ENCODE measurements at places on chromosomes 1 and 21. TPM values are rescaled to one million over a fixed set of nuclear protein-coding genes. Genes with fewer than 3 reads are reported as not detected.
A peak's percentile ranks its signal among the peaks of the same experiment; 100 is the strongest.

The ERG gene
- 177 TPM for total RNA-seq

The GPN2 gene
- total RNA-seq = 8.8 TPM

- no peak for DNase-seq
- no peak overlapping the region for H3K4me3 ChIP-seq
- no peak overlapping the region for H3K27ac ChIP-seq
- peaks cover 5% of the 10 kb centered on the region for H3K4me1 ChIP-seq
- peaks cover 41% of the 10 kb centered on the region for H3K36me3 ChIP-seq
- H3K27me3 ChIP-seq = no peaks in the 10 kb centered on the region
These were observed 11.4 kb downstream of the SDE2 start for GRCh38 chr1:225987491-225988316.

- H3K36me3 ChIP-seq = peaks cover 1% of the 10 kb centered on the region
- DNase-seq = no peak
- H3K4me3 ChIP-seq = no peak overlapping the region
- H3K4me1 ChIP-seq = no peaks in the 10 kb centered on the region
- H3K27ac ChIP-seq = no peak overlapping the region
- no peaks in the 10 kb centered on the region for H3K27me3 ChIP-seq
These were observed 47.0 kb downstream of the NAV1 start for GRCh38 chr1:201585901-201586300.

GRCh38 chr1:156627313-156627880 is 8.2 kb downstream of the HAPLN2 start:
- H3K27me3 ChIP-seq = peaks cover 4% of the 10 kb centered on the region
- peaks cover 22% of the 10 kb centered on the region for H3K4me1 ChIP-seq
- no peaks in the 10 kb centered on the region for H3K36me3 ChIP-seq
- DNase-seq = no peak
- no peak overlapping the region for H3K4me3 ChIP-seq

GRCh38 chr1:54604572-54605370 is 18.6 kb downstream of the FAM151A start:
- H3K4me1 ChIP-seq = peaks cover 11% of the 10 kb centered on the region
- H3K4me3 ChIP-seq = no peak overlapping the region
- H3K36me3 ChIP-seq = peaks cover 13% of the 10 kb centered on the region
- no peak for DNase-seq
- no peaks in the 10 kb centered on the region for H3K27me3 ChIP-seq

DNA sequence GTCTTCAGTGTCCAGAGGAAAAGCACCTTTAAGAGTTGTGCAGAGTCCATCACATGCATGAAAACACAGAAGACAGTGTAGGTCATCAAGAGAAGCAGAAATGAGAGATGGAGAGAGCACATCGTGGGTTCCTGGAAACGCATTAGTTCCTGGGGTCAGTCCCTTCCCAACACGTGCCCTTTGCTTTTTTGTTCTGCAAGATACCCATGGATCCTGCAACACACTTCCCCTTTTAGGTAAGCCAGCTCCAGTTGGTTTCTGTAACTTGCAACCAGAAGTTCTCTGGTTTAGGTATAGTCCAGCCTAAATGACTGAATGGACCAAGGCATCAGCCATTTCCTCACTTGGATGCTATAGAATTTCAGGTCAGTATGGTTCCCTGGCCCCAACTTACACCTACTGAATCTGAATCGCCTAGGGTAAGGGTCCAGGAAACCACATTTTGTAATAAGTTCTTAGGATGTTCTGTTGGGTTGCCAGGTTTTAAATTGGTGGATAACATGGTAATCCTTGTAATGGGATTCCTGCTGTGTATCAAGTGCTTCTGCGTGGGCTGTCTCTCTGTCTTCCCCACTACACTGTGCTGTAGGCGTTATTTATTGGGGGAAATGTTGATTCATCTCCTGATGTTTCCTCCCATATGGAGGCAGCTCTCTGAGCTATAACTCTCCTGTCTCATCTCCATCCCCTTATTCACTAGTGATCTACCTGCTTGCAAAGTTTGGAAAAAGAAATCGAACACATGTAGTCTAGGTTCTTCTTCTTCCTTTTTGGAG is 230.6 kb downstream of the TNR start:
- H3K27me3 ChIP-seq = no peaks in the 10 kb centered on the region
- H3K4me3 ChIP-seq = no peak overlapping the region
- H3K36me3 ChIP-seq = no peaks in the 10 kb centered on the region
- peaks cover 9% of the 10 kb centered on the region for H3K4me1 ChIP-seq
- DNase-seq = no peak

GRCh38 chr1:9871707-9872425 is 38.2 kb downstream of the CTNNBIP1 start:
- no peak overlapping the region for H3K4me3 ChIP-seq
- no peaks in the 10 kb centered on the region for H3K27me3 ChIP-seq
- peaks cover 16% of the 10 kb centered on the region for H3K4me1 ChIP-seq

DNA sequence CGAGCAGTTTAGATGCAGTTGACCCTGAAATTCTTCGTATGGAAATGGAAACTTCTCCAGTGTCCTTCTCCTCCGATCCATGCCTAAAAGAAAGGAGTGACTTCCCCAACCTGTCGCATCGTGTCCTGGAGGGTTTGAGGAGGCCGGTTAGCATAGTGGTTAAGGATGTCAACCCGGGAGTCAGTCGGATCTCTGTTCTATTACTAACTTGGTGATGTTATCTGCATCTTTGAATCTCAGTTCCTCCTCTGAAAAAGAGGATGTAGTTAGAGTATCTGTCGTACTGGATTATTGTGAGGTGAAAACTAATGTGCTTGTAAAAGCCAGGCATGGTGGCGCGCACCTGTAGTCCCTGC is 684 bp downstream of the ZBTB8B start:
- peak overlapping the region; percentile 70 for H3K4me3 ChIP-seq
- no peak overlapping the region for H3K27ac ChIP-seq
- DNase-seq = no peak

DNA sequence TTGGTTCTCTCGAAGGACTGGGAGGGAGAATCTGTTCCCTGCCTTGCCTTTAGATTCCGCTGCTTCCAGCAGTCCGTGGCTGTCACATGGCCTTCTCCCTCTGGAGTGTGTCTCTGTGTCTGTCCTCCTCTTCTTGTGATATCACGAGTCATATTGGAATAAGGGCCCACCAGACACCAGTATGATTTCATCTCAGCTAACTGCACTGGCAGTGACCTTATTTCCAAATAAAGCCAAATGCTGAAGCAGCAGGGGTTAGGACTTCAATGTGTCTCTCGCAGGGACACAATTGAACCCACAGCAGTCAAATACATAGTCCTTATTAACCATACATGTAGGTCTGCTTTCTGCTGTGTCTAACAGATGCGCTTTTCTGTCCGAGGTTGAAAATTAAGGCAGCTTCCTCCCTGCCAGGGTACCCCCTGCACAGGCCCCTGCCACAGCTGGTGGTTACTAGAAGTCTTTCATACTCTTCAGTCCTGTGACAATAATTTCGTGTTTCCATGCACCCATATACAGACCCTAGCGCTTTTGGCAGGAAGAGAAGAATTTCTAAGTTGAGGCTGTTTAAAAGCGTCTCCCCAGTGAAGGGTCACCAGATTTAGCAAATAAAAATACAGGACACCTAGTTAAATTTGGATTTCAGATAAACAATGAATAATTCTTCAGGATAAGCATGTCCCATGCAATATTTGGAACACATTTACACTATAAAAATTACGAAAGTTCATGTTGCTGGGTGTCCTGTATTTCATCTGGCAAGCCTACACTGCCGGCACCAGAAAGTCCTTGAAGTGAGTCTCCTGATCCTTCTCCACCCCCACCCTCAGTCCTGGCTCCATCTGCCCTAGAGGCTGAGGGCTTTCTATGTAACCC is 182.1 kb downstream of the ETS2 start:
- H3K4me3 ChIP-seq = no peak overlapping the region
- no peaks in the 10 kb centered on the region for H3K36me3 ChIP-seq
- peaks cover 89% of the 10 kb centered on the region for H3K4me1 ChIP-seq

- DNase-seq = no peak
- H3K27me3 ChIP-seq = no peaks in the 10 kb centered on the region
- peak overlapping the region; percentile 95 for H3K27ac ChIP-seq
These were observed 77.0 kb downstream of the MORN1 start for GRCh38 chr1:2314273-2314802.

- H3K4me1 ChIP-seq = peaks cover 7% of the 10 kb centered on the region
- H3K27me3 ChIP-seq = no peaks in the 10 kb centered on the region
- no peak for DNase-seq
These were observed 230.4 kb upstream of the TMEM51 start for GRCh38 chr1:14922942-14923726.

- no peaks in the 10 kb centered on the region for H3K27me3 ChIP-seq
- H3K36me3 ChIP-seq = no peaks in the 10 kb centered on the region
- peaks cover 11% of the 10 kb centered on the region for H3K4me1 ChIP-seq
- DNase-seq = no peak
- no peak overlapping the region for H3K4me3 ChIP-seq
These were observed 447.5 kb downstream of the NEGR1 start for GRCh38 chr1:71834601-71835441.

DNA sequence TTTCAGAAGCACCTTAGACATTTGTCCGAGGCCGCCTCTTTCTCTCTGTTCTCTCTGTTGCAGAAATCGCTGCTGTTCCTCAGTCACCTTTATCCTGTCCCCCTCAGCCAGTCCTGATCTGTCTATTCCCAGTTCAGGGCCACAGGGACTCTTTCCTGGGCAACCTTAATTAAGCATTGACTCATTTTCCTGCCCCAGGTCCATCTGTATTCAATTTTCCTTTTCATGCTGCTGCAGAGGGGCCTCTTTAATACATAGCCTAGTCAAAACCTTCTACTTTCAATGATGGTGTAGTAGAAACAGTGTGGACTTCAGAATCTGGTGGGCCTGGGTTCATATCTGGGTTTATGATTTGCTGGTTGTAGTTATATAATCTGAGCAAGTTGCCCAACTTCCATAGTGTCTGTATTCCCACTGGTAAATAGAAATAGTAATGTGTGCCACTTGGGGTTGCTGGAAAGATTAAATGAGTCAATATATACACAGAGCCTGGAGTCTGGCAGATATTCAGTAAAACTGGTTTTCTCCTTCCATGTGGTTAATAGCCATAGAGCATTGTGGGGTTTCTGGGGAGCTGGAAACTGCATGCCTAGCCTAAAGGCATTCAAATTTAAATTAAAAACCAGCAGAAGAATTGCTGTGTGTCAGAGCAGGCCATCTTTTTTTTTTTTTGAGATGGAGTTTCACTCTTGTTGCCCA is 4.5 kb downstream of the TRAF5 start:
- no peaks in the 10 kb centered on the region for H3K36me3 ChIP-seq
- no peak overlapping the region for H3K27ac ChIP-seq
- no peak for DNase-seq
- H3K4me1 ChIP-seq = peaks cover 55% of the 10 kb centered on the region
- H3K27me3 ChIP-seq = no peaks in the 10 kb centered on the region

DNA sequence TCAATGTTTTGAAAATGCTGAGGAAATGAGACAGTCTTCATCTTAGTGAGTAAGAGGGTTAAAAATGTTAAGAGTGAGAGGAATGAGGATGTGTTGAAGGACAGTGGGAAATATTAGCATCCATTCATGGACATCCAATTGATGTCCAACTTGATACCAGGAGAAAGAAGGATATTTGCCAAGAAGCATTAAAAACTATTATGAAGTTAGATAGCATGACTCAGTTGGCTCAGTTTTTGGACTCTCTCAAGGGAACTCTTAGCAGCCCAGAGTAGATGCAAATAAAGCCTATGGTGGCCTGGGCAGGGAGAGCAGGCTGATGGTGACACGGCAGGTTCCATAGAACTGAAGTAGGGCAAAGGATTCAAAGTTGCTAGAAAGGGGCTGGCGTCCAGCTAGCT is 171.0 kb downstream of the ZZZ3 start:
- H3K27ac ChIP-seq = no peak overlapping the region
- no peak for DNase-seq
- no peak overlapping the region for H3K4me3 ChIP-seq

DNA sequence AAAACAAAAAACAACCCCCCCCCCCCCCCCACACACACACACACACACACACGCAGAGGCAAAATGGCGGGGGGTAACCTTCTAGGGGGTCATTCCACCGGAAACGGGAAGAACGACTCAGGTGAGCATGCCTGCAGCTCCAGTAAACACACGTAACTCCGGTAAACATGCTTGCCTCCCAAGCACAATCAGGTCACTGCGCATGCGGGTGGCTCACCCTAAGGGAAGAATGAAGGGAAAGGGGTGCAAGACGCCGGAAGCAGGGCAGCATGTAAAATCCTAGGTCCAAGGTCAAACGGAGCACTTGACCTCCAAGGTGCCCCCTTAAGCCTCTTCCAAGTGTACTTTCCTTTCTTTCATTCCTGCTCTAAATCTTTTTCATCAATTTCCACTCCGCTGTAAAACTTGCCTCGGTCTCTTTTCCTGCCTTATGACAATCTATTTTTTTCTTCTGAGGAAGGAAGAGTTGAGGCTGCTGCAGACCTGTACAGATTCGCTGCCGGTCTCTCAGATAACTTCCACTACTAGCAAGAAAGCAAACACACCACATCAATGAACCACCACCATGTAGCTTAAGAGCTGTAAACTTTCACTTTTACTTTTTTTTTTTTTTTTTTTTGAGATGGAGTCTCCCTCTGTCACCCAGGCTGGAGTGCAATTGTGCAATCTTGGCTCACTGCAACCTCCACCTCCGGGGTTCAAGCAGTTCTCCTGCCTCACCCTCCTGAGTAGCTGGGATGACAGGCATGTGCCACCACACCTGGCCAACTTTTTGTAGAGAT is 21.0 kb upstream of the CBR3 start:
- H3K27ac ChIP-seq = no peak overlapping the region
- H3K4me3 ChIP-seq = peak overlapping the region; percentile 71
- no peak for DNase-seq
- H3K27me3 ChIP-seq = no peaks in the 10 kb centered on the region

GRCh38 chr21:33674226-33674625 is 31.9 kb downstream of the ITSN1 start:
- no peak overlapping the region for H3K27ac ChIP-seq
- H3K27me3 ChIP-seq = no peaks in the 10 kb centered on the region
- H3K4me3 ChIP-seq = no peak overlapping the region

GRCh38 chr1:55363268-55363667 is 148.1 kb upstream of the USP24 start:
- no peaks in the 10 kb centered on the region for H3K4me1 ChIP-seq
- DNase-seq = no peak
- no peaks in the 10 kb centered on the region for H3K36me3 ChIP-seq
- H3K4me3 ChIP-seq = no peak overlapping the region
- no peak overlapping the region for H3K27ac ChIP-seq

GRCh38 chr1:27542463-27543273 is 52.7 kb upstream of the WASF2 start:
- DNase-seq = no peak
- peak overlapping the region; percentile 82 for H3K27ac ChIP-seq
- H3K36me3 ChIP-seq = peaks cover 7% of the 10 kb centered on the region
- H3K27me3 ChIP-seq = no peaks in the 10 kb centered on the region

- peaks cover 3% of the 10 kb centered on the region for H3K4me1 ChIP-seq
- H3K36me3 ChIP-seq = no peaks in the 10 kb centered on the region
- H3K27me3 ChIP-seq = no peaks in the 10 kb centered on the region
- DNase-seq = no peak
- H3K4me3 ChIP-seq = no peak overlapping the region
- H3K27ac ChIP-seq = no peak overlapping the region
These were observed 112.5 kb upstream of the RAB4A start for GRCh38 chr1:229158341-229158921.

GRCh38 chr1:1281533-1282321 is 1.5 kb downstream of the SCNN1D start:
- no peak for DNase-seq
- H3K36me3 ChIP-seq = no peaks in the 10 kb centered on the region

Measured in thoracic aorta (tissue), 2 donors.